MM.1S (cell line): ENCODE measurements at places on chromosomes 4 and X.

DNA sequence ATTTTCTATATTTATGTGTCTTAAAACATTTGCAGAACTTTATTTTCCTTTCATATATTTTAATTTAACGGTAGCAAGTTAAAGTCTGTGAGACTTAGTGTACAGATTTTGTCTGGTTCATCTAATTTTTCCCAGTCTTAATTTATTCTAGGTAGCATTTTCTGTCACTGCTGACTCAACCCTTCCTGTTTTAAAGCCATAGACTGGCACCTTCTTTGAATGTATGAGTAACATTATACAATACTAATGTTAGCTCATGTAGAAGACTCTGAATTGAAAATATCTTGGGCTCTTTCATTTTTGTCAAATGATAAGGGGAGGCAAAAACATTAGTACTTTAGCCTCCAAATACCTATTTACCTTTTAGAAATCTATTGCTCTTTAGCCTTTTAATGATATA, 43.6 kb downstream of the BLTP1 start:
- no peak for DNase-seq

- no peaks in the 10 kb centered on the region for H3K27me3 ChIP-seq
- DNase-seq = no peak
- H3K36me3 ChIP-seq = no peaks in the 10 kb centered on the region
- no peak overlapping the region for H3K27ac ChIP-seq
Observed at GRCh38 chr4:14829795-14830194, 172.5 kb upstream of the CPEB2 start.

DNA sequence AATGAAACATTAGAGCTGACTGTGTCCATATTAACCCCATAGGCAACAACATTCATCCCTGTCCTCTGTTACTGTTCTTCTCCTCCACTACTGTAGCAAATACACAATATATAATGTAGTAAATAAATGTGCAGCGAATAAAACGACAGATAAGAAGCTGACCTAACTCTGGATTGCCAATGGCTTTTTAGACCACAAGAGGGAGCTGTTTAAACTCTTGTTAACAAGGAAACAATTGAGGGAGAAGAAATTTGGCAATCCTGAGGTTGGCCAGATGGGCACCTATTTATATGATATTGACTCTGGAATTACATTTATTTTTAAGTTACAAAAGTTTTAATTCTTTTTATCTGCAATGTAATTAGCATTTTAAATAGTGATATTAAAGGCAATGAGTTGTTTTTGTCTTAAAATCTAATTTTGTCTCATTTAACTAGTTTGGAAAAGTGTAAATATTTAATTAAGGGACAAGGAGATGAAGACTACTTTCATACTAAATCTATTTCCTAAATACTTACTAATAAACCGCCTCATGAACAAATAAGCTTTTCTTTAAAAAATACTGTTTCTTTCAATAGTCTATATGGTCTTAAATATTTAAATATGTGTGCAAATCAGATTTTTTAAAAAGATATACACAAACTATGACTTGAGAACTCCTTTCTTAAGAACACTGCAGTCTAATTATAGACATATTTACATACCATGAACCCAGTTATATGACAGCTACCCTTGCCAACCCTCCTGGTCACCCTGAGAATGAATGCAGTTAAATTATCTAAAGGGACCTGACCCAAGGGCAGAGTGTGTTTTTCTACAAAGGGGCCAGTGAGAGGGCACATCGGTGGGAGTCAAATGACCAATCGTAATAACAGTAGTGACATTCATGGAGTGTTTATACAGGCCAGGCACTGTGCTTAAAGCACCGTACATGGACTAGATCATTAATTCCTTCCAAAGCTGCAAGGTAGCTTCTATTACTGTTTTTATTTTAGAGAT, 52.9 kb upstream of the HPF1 start:
- no peak overlapping the region for H3K4me3 ChIP-seq
- H3K27ac ChIP-seq = no peak overlapping the region
- DNase-seq = peak; percentile 79
- H3K4me1 ChIP-seq = no peaks in the 10 kb centered on the region

- H3K27me3 ChIP-seq = no peaks in the 10 kb centered on the region
- peak overlapping the region; percentile 30; the same call in 1 of the 2 replicates for H3K27ac ChIP-seq
Observed at GRCh38 chrX:78517124-78517523, 142.0 kb downstream of the RTL3 start.

- H3K4me3 ChIP-seq = no peak overlapping the region
- H3K36me3 ChIP-seq = no peaks in the 10 kb centered on the region
- DNase-seq = peak; percentile 53
- H3K27me3 ChIP-seq = no peaks in the 10 kb centered on the region
- H3K4me1 ChIP-seq = no peaks in the 10 kb centered on the region
- H3K27ac ChIP-seq = no peak overlapping the region
Observed at GRCh38 chr4:89158884-89159503, 47.7 kb downstream of the TIGD2 start.

DNA sequence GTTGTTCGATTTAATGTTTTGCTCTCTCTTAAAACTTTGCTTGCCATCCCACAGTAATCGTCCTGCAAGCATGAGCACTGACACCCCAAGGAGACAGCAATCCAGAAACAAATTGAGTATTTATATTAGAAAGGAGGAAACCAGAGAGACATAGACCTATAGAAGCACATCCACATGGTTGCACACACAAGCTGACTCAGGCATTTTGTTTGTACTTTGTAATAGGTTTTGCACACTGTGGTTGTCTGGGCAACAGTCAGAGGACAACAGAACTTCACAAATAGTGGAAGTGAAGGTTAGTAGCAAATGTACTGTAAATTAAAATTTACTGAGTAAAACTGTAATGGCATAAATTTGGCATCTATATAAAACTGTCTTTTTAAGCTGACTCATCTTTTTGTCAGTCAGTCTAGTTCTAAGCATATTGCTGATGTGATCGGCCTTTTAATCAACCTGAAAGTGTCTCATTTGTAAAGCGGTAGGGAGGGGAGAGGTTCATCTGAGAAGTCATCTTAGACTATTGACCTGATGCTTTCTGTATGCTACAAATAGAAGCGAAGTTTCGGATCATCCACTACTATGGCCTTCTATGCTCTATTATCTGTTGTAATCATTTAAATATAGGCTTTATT, 1624.7 kb downstream of the ARAP2 start:
- no peak for DNase-seq
- H3K4me3 ChIP-seq = no peak overlapping the region
- no peak overlapping the region for H3K27ac ChIP-seq
- H3K4me1 ChIP-seq = no peaks in the 10 kb centered on the region
- H3K36me3 ChIP-seq = no peaks in the 10 kb centered on the region

- H3K27me3 ChIP-seq = no peaks in the 10 kb centered on the region
- no peaks in the 10 kb centered on the region for H3K4me1 ChIP-seq
- H3K36me3 ChIP-seq = no peaks in the 10 kb centered on the region
- H3K4me3 ChIP-seq = no peak overlapping the region
Observed at GRCh38 chr4:20288846-20289512, 37.3 kb downstream of the SLIT2 start.

DNA sequence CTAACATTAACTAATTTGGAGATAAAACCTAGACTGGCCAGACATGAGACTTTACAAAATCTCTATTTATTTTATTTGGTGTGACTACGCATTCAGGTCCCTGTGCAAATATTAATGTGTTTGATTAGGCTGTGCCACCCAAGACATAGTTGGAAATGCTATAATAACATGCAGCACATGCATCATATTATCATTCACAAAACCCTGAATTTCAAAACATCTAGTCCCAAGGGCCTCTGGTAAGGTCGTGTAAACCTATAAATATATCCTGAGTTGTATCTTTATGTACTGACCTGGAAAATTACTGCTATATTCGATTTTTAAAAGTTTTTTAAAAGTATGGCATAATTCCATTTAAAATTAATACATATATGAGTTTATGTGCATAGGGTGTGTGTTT, 47.1 kb upstream of the FAT4 start:
- H3K4me1 ChIP-seq = no peaks in the 10 kb centered on the region
- DNase-seq = no peak
- no peaks in the 10 kb centered on the region for H3K36me3 ChIP-seq
- no peak overlapping the region for H3K27ac ChIP-seq
- H3K4me3 ChIP-seq = no peak overlapping the region

- no peak overlapping the region for H3K27ac ChIP-seq
- no peaks in the 10 kb centered on the region for H3K36me3 ChIP-seq
- DNase-seq = no peak
- H3K4me1 ChIP-seq = no peaks in the 10 kb centered on the region
Observed at GRCh38 chr4:2592572-2592971, 56.1 kb downstream of the FAM193A start.

DNA sequence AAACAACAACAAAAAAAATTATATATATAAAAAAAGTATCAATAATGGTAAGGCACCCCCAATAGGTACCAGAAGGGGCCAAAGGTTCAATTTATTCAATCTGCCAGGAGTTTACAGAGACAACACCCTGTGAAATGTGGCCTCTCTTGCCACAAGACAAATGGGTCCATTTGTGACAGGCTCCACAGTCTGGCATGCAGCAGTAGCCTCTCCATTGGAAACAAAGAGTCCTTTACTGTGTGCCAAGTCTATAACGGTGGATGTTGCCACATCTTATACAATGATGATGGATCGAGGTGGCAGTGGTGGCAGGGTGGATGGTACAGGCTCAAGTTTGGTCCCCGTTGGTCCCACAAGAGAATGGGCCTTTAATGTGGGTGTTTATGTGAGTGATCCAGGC, 70.1 kb upstream of the SH3RF1 start:
- no peaks in the 10 kb centered on the region for H3K4me1 ChIP-seq
- H3K27me3 ChIP-seq = no peaks in the 10 kb centered on the region
- no peak for DNase-seq

DNA sequence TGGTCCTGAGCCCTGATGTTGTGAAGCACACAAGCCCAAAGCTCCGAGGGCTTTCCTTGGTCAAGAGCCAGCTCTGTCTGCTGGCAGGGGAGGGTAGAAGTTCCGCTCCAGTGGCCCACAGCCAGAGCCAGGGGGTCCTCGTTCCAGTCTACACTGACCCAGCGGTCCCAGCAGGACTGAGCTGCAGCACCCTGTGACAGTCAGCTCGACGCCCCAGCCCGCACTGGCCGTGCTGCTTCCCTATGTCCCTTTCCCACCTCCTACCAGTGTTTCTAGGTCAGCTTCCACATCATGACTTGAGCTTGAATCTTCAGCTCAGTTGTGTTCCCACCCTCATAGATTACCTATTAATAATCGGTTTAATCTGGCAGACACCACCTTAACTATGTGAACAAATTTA, 22.5 kb upstream of the DCTD start:
- H3K27ac ChIP-seq = no peak overlapping the region
- no peak for DNase-seq
- H3K4me3 ChIP-seq = no peak overlapping the region
- H3K4me1 ChIP-seq = no peaks in the 10 kb centered on the region
- no peaks in the 10 kb centered on the region for H3K27me3 ChIP-seq
- H3K36me3 ChIP-seq = no peaks in the 10 kb centered on the region

DNA sequence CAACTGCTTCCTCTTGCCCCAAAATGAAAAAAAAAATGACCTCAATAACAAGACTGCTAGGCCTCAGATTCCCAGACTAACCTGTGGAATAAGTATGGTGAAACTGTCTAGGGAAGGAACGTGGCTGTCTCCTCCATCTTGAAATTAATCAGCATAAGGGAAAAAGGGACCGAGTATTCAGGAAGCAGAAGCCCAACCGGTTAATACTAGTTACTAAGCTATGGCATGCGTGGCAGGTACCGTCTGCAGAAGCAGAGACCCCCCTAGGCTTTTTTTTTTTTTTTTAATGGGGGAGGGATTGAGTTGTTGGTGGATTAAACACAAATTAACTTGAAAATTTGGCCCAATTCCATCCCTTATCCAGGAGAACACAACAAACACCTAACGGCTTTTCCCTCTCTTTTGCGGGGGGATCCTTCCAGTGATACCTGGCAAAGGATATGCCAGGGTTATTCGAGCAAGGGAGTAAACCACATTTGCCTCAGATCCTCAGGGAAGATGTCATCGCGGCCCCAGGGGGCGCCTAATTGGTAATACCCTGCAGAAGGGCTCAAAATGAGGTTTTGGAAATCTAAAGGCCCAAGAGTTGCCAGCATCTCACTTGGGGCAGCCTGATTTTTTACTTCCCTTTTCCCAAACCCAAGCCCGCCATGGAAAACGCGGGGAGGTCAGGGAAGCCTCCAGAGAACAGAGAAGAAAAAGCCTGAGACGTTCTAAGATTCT, 893 bp downstream of the RLIM start:
- H3K4me3 ChIP-seq = peak overlapping the region; percentile 87
- H3K27me3 ChIP-seq = no peaks in the 10 kb centered on the region
- no peaks in the 10 kb centered on the region for H3K36me3 ChIP-seq

- no peak for DNase-seq
- no peaks in the 10 kb centered on the region for H3K36me3 ChIP-seq
- no peak overlapping the region for H3K4me3 ChIP-seq
- no peaks in the 10 kb centered on the region for H3K4me1 ChIP-seq
Observed at GRCh38 chrX:80011522-80011921, 3.0 kb upstream of the TBX22 start.

DNA sequence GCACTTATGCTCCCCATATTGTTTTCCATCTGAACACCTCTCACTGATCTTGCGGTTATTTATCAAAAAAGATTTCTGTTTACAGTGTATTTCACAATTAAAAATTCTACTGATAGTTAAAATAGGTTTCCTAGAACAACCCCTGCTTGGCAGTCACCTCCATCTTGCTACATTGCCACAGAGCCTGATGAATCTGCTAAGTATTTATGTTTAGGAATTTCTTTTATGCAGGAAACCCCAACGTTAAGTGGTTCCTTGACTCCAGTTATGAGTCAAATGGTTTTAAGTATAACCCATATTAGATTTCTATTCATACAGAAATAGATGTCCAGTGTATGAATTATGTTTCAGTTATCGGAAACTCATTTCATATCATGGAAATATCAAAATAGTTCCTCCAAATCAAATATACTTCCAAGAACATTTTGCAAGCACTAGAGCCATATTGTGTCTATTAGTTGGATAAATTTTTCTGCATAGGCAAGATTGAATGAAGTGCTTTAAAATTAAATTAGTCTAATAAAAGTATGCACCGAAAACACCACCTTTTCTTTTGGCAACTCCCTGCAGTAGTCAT, 20.6 kb downstream of the GALNT7 start:
- no peaks in the 10 kb centered on the region for H3K27me3 ChIP-seq
- H3K36me3 ChIP-seq = no peaks in the 10 kb centered on the region
- DNase-seq = no peak
- H3K4me3 ChIP-seq = no peak overlapping the region
- H3K4me1 ChIP-seq = peaks cover 9% of the 10 kb centered on the region; the same call in 1 of the 2 replicates
- H3K27ac ChIP-seq = no peak overlapping the region
